ENCODE measurements at places on chromosomes 5 and 9. TPM values are rescaled to one million over a fixed set of nuclear protein-coding genes. Genes with fewer than 3 reads are reported as not detected.

The LECT2 gene
- total RNA-seq: not detected

The FUT7 gene
- total RNA-seq: not detected

The PCDHA1 gene
- not detected for total RNA-seq

The IL31RA gene
- total RNA-seq: under 0.01 TPM

The PCDHGA4 gene
- total RNA-seq: 1.5 TPM

The C5orf52 gene
- total RNA-seq: not detected
